B cell (primary cell): ENCODE measurements at places on chromosomes 2 and 18.

DNA sequence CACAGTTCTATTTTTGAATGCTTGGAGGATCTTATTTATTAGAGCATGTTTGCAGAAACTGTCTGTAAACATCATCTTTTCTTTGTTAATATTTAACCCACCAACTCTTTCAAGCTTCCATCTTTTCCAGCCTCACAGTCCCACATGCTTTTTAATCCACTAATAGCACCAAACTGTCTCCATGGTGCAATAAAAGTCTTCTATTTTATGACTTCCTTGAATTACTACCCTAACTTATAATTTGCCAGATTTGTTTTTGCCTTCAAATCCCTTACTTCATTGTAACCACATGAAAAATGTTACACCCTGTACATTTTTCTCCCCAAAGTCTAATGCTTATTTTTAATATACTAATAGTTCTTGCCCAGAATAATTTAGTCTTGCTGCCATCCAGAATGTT lies 792.6 kb downstream of the PLCL1 start:
- H3K27me3 ChIP-seq: no peaks in the 10 kb centered on the region
- no peak for DNase-seq
- H3K4me1 ChIP-seq: no peaks in the 10 kb centered on the region
- H3K27ac ChIP-seq: no peak overlapping the region
- no peak overlapping the region for H3K4me3 ChIP-seq

GRCh38 chr18:7632152-7633098 lies 65.3 kb downstream of the PTPRM start:
- no peaks in the 10 kb centered on the region for H3K4me1 ChIP-seq
- no peaks in the 10 kb centered on the region for H3K27me3 ChIP-seq
- H3K4me3 ChIP-seq: no peak overlapping the region
- DNase-seq: no peak
- no peak overlapping the region for H3K27ac ChIP-seq

DNA sequence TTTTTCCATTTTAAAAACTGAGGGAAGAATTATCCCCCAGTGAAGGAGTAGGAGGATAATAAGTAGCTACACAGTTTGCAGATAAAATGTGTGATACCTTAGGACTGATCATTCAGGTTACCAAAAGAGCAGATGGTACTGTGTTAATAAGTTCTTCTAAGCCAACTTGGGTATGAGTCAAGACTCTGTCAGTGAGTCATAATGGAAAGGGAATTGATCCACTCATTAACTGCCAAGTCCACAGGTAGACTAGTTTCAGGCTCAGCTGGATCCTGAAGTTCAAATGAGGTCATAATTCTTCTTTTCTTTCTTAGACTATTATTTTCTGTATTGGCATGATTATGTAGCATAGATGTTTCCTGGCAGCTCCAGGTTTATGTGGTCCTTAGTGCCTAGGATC lies 142.4 kb upstream of the ALPP start:
- peaks cover 30% of the 10 kb centered on the region for H3K36me3 ChIP-seq
- no peak overlapping the region for H3K4me3 ChIP-seq
- no peaks in the 10 kb centered on the region for H3K4me1 ChIP-seq
- no peak for DNase-seq

- no peaks in the 10 kb centered on the region for H3K4me1 ChIP-seq
- no peak overlapping the region for H3K27ac ChIP-seq
- H3K36me3 ChIP-seq: no peaks in the 10 kb centered on the region
- H3K4me3 ChIP-seq: no peak overlapping the region
- DNase-seq: no peak
- H3K27me3 ChIP-seq: peaks cover 2% of the 10 kb centered on the region
Measured at GRCh38 chr2:232652505-232652851, 19.1 kb downstream of the EFHD1 start.

GRCh38 chr2:102061962-102062795 lies 70.4 kb downstream of the IL1R2 start:
- no peak for DNase-seq
- H3K27ac ChIP-seq: no peak overlapping the region
- no peaks in the 10 kb centered on the region for H3K4me1 ChIP-seq
- no peaks in the 10 kb centered on the region for H3K36me3 ChIP-seq
- H3K27me3 ChIP-seq: no peaks in the 10 kb centered on the region

DNA sequence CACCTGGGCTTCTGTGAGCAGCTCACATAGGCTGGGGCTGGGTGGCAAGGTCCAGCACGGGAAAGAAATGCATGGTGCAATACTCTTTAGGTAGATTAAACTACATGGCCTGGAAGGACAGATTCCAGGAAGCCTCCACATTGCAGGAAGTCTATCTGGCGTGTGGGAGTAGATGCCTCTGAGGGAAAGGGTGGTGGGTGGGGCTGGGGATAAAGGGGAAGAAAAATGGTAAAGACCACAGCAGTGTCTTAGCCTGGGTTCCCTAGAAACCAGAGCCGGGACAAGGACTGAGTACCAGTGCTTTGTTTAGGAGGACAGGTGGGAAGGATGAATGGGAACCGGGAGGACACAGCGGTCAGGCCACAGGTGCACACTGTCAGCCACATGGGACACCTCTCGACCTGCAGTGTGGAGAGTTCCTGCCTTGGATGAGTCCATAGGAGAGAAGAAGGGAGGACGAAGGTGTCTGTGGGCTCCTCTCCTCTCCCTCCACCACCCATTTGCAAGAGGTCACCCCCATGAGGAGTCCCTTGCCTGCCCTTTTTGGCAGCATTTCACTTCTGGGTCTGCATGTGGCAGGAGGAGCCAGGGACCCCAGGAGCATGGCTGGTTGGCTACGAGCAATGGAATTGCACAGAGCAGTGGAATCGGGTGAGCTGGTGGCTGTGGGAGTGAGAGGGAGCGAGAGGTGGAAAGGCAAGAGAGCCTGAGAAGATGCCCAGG lies 91.5 kb upstream of the HS6ST1 start:
- H3K27me3 ChIP-seq: no peaks in the 10 kb centered on the region
- no peak for DNase-seq
- no peaks in the 10 kb centered on the region for H3K4me1 ChIP-seq
- H3K27ac ChIP-seq: no peak overlapping the region
- no peak overlapping the region for H3K4me3 ChIP-seq

GRCh38 chr18:70417847-70418246 lies 129.0 kb downstream of the SOCS6 start:
- no peaks in the 10 kb centered on the region for H3K27me3 ChIP-seq
- H3K36me3 ChIP-seq: no peaks in the 10 kb centered on the region
- H3K27ac ChIP-seq: no peak overlapping the region
- no peak overlapping the region for H3K4me3 ChIP-seq

DNA sequence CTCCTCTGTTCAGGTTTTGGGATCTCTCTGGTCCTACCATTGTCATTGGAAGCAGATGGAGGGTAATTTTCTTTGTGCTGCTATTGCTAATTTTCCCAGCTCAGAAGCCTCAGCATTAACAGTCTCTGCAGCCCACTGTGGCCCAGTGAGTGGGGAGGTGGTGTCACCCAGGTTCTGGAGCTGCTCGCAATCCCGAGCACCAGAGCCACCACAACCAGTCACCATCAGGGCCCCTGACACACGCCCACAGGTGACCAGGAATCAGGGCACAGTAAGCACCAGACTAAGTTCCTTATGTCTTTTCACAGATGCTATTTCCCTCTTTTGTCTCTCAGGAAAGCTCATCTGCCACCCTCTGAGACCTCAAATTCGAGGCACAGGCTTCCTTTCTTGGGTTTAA lies 87.9 kb downstream of the SEPTIN10 start:
- no peak overlapping the region for H3K27ac ChIP-seq
- no peaks in the 10 kb centered on the region for H3K27me3 ChIP-seq
- H3K4me3 ChIP-seq: no peak overlapping the region

GRCh38 chr2:213253162-213253561 lies 31.1 kb upstream of the SPAG16 start:
- no peaks in the 10 kb centered on the region for H3K27me3 ChIP-seq
- no peak overlapping the region for H3K27ac ChIP-seq

GRCh38 chr2:160719116-160719515 lies 225.5 kb upstream of the RBMS1 start:
- no peaks in the 10 kb centered on the region for H3K36me3 ChIP-seq
- H3K4me1 ChIP-seq: no peaks in the 10 kb centered on the region
- no peak overlapping the region for H3K4me3 ChIP-seq
- no peak for DNase-seq

DNA sequence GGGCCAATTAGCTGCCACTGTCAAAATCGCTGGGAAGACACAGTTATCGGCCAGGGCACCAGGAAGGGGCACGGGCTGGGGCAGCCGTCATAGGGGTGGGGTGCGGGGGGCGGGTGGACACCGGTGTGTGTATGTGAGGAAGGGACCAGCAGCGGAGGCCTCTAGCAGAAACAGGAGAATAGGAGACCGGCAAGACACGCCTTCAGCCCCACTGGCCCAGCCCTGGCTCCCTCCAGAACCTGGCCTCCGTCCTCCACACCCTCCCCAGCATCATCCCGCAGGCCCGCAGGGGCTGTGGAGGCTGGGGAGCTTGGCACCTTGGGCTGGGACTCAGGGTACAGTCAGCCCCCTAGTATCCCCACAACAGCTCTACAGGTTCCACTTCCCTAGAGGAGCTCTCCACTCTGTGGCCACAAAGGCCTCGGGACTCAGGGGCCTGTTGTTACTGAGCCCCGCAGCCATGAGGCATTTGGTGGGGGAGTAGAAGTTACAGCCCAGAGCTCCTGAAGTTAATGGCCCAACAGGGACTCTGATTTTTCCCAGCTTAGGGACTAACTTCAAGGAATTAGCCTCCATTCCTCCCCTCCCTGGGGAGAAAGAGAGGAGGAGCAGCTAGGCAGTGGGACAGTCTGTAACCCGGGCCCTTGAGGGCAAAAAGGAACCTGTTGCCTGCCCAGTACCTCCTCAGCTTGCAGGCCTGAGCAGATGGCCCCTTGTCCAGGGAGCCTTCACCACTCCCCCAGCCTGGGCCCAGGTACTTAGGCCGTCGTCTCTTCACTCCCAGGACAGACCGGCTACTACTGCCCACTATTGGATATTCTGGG lies 19.9 kb downstream of the SH2D6 start:
- peak overlapping the region; percentile 74 for H3K27ac ChIP-seq
- H3K27me3 ChIP-seq: no peaks in the 10 kb centered on the region
- H3K4me1 ChIP-seq: peaks cover 30% of the 10 kb centered on the region
- H3K4me3 ChIP-seq: peak overlapping the region; percentile 62
- no peaks in the 10 kb centered on the region for H3K36me3 ChIP-seq

- no peak overlapping the region for H3K4me3 ChIP-seq
- no peaks in the 10 kb centered on the region for H3K4me1 ChIP-seq
- peaks cover 10% of the 10 kb centered on the region for H3K36me3 ChIP-seq
- H3K27me3 ChIP-seq: no peaks in the 10 kb centered on the region
- DNase-seq: no peak
- H3K27ac ChIP-seq: no peak overlapping the region
Measured at GRCh38 chr18:54192415-54192814, 32.1 kb downstream of the MBD2 start.

DNA sequence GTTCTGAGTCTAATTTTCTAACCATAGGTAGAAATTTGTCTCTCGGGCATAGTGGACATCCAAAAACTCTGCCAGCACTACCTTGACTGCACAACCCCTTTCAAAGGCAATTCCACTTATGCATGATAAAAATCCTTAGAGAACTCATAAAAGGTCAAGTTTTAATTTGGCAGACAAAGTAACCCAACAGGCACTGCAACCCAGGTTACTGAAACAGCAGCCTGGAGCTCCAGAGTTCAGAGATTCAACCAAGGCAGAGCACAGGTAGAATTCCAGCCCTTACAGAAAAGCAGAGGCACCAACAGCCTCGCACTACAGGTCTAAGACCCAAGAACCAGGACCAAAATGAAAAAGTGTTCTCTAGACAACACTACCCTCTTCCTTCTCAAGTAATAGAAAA lies 1.8 kb downstream of the DTNB start:
- no peaks in the 10 kb centered on the region for H3K27me3 ChIP-seq
- peaks cover 16% of the 10 kb centered on the region for H3K4me1 ChIP-seq
- H3K4me3 ChIP-seq: no peak overlapping the region
- DNase-seq: no peak
- H3K36me3 ChIP-seq: no peaks in the 10 kb centered on the region

DNA sequence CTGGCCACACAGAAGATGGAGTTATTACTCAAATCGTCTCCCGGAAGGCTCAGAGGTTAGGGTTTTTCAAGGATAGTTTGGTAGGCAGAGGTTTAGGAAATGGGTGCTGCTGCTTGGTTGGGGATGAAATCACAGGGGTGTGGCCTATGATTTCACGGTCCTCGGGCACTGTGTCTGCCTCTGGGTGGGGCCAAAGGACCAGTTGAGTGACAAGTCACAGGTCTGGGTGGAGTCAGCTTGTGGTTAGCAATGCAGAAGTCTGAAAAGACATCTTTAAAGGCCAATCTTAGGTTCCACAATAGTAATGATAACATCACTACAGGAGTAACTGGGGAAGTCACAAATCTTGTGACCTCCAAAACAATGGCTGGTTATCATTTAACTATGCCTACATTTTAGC lies 387.8 kb downstream of the ZNF521 start:
- H3K36me3 ChIP-seq: no peaks in the 10 kb centered on the region
- no peak overlapping the region for H3K4me3 ChIP-seq
- H3K27ac ChIP-seq: peak overlapping the region; percentile 52
- no peaks in the 10 kb centered on the region for H3K27me3 ChIP-seq
- peak; percentile 76 for DNase-seq

DNA sequence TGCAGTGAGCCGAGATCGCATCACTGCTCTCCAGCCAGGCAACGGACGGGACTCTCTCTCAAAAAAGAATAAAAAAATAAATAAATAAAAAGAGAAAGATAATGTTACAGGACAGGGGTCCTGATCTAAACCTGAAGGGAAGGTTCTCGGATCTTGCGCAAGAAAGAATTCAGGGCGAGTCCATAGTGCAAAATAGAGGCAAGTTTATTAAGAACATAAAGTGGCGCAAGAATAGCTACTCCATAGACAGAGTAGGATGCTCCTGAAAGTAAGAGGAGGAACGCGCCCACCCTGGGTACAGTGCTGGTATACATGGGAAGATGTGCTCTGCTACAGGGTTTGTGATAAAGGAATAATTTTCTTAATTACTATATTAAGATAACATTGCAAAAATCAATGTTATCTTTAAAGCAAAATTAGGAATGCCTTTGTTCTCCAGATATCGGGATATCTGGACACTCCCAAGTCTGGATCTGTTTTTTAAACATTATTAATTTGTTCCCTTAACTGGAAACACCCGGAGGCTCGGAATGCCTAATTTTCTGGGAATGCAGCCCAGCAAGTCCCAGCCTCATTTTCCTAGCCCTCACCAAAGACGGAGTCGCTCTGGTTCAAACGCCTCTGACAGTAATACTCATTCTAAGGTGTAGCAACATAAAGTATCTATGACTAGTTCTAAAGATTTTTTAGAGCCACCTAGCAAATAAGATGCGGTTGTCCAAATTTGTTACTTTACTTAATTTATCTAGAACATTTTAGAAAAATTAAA lies 38.8 kb downstream of the ACSL3 start:
- no peaks in the 10 kb centered on the region for H3K27me3 ChIP-seq
- no peak for DNase-seq
- no peaks in the 10 kb centered on the region for H3K36me3 ChIP-seq
- no peak overlapping the region for H3K27ac ChIP-seq
